ENCODE measurements at places on chromosomes 12 and 14.

GRCh38 chr12:13087766-13088165, 15.7 kb downstream of the GSG1 start:
- no peak for DNase-seq

- DNase-seq = no peak
Observed at GRCh38 chr12:32285489-32285888, 113.9 kb upstream of the FGD4 start.

GRCh38 chr12:98419081-98419794, 96.2 kb upstream of the TMPO start:
- no peak for DNase-seq

DNA sequence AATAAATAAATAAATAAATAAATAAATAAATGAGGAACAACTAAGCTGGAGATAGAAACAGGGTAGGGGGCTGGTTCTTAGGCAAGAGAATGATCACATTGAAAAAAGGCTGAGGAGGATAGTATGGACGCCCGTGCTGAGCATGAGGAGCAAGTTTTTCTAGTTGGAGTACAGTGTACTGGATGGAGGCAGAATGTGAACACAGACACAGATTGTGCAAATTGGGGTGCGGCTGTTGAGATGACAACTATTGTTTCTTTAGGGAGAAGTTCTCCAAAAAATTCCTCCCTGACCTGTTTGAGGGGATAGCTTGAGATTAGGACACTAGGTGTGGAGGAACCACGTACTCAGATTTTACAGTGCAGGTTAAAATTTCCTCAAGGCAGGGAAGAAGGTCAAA, 979 bp upstream of the BIN2 start:
- no peak for DNase-seq

GRCh38 chr12:5730962-5731361, 214.1 kb downstream of the ANO2 start:
- DNase-seq = no peak

- no peak for DNase-seq
Observed at GRCh38 chr12:122452701-122453285, 30.3 kb upstream of the CLIP1 start.

DNA sequence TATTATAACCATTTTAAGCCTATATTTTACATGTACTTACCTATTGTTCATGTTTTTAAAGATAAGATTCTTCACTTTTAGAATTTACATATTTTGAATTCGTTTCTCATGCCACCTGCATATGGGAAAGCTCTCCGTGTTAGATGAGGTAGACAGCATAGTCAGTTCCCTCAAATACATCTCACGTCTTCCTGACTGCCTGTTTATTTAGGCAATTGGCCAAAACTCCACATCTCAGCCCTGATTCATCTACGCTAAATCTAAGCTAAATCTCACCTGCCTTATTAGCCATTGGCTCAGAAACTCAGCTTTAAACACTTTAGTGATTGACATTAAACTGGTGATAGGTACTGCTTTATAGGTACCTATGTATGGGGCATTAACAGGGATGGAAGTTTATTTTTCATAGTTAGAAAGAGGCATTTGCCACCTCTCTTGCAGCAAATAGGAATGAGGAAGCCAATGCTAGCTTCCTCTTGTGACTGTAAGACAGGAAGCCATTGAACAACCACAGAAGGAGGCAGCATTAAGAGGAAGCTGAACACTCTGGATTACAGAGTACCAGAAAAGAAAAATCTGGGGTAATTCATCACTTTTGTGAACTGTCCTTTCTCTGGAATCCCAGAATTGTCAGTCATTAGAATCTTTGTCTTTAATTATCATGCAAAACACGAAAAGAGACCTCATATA, 111.9 kb downstream of the LRFN5 start:
- DNase-seq = no peak

- no peak for DNase-seq
Observed at GRCh38 chr14:68501614-68502052, 291.2 kb downstream of the ZFP36L1 start.

DNA sequence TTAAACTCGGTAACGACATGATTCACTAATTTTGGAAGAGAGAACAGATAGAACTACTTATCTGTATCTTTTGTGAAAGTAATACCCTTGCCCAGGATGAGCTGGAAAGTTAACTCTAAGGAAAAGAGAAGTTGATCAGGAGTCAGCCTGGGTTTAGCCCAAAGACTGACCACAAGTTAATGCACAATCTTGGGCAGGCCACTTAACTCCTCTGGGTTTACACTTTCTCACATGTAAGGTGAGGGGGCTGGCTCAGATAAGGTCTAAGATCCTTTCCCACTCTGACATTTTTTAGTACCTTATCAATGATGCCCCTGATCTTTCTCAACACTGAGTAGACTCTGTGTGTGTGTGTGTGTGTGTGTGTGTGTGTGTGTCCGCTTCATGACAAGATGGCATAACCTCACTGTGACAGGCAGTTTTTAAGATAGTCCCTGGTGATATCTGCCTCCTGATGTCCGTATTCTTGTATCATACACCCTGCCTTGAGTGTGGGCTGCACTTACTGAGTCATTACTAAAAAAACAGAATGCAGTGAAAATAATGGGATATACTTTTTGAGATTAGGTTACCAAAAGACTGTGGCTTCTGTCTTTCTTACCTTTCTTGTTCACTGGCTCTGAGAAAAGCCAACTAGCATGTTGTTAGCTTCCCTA, 56.2 kb upstream of the CCDC198 start:
- DNase-seq = no peak
